Bronchial smooth muscle cell (primary cell): ENCODE measurements at places on chromosomes 16 and 17. TPM values are rescaled to one million over a fixed set of nuclear protein-coding genes. Genes with fewer than 3 reads are reported as not detected.

The TAC4 gene
- not detected in 2 replicates for total RNA-seq

The XAF1 gene
- total RNA-seq: 27.4 and 42.6 TPM in 2 replicates

The CA7 gene
- total RNA-seq: not detected in 2 replicates

The EFNB3 gene
- 0.86 and 0.95 TPM in 2 replicates for total RNA-seq

The MRPL45 gene
- total RNA-seq: 31.5 and 32.5 TPM in 2 replicates

The KCTD13 gene
- total RNA-seq: 3.9 and 5.0 TPM in 2 replicates

The TMEM238L gene
- total RNA-seq: not detected in 2 replicates

The TBCD gene
- total RNA-seq: 53.3 and 65.3 TPM in 2 replicates

The PRR35 gene
- not detected in 2 replicates for total RNA-seq

The TNFRSF13B gene
- 0.09 TPM in 1 of 2 replicates, not detected in the other for total RNA-seq

The CDH5 gene
- under 0.01 and 0.09 TPM in 2 replicates for total RNA-seq

The DOC2B gene
- total RNA-seq: under 0.01 TPM in 1 of 2 replicates, not detected in the other

The NEUROD2 gene
- total RNA-seq: under 0.01 TPM in 1 of 2 replicates, not detected in the other

The NPIPB13 gene
- total RNA-seq: 1.1 and 1.7 TPM in 2 replicates

The ZFP90 gene
- 18.6 and 24.7 TPM in 2 replicates for total RNA-seq

The FLOT2 gene
- 35.5 and 42.6 TPM in 2 replicates for total RNA-seq

The CES4A gene
- 1.1 and 3.3 TPM in 2 replicates for total RNA-seq

The SPIRE2 gene
- 1.5 and 1.6 TPM in 2 replicates for total RNA-seq
